Fibroblast of villous mesenchyme (primary cell): ENCODE measurements at places on chromosomes 13 and 19.

GRCh38 chr19:12194827-12195731, 32.2 kb downstream of the ZNF136 start:
- peak; percentile 30 for DNase-seq

DNA sequence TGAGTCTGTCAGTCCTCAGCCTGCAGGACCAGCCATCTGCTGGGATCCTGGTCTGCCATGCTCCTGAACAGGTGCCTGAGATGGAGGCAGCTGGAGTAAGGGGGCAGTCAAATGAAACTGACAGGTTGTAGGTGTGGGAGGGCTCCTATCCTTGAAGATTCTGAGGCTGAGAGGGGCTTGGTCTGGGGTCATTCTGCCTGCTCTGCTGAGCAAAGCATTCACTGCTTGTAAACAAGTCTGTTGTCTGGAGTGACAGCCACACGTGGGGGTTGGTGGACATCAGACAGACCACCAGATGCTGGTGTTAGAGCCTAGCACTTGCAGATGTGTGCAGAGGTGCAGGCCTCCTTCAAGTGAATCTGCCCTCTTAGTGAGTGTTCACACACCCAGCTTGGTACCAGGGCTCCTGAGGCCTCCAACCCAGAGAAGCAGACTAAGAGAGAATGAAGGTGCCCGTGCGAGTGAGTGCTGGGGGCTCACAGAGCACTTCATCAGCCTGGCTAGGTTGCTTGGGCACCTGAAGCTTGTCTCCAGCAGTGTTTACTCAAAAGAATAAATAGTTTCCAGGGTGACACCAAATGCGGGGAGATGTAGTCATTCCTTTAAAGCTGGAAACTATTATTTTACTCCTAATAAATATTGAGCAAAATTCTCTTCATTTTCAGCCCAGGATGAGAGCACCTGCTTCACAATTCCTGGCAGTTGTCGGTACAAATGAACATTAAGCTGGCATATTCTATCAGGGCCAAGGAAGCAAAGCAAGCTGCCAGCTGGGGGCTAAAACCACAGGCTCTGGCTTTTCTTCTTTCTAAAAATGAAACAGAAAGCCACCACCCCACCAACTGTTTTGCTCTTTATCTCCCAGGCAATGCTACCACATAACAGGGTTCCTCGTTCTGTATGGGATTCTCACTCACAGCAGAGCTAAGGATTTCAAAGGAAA, 82.3 kb downstream of the RNASEH2B start:
- DNase-seq, result no peak

DNA sequence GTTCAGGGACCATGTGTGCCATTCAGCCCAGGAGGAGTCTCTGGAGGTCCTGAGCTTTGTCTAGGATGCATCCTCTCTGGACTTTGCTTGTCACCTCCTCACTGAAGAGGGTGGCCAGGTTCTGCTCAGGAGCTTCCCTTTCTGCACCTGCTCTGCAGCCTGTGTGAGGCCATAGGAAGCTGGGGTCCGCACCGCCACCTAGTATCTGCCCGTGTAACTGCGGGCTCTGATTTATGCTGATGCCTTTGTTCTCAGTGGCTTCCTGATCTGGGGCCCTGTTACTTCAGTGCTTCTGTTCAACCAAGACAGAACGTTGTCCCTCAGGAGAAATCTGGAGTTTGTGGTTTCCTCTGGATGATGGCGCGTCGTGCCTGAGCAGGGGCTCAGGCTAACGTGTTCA, 15.5 kb downstream of the ZNF610 start:
- DNase-seq, result no peak

DNA sequence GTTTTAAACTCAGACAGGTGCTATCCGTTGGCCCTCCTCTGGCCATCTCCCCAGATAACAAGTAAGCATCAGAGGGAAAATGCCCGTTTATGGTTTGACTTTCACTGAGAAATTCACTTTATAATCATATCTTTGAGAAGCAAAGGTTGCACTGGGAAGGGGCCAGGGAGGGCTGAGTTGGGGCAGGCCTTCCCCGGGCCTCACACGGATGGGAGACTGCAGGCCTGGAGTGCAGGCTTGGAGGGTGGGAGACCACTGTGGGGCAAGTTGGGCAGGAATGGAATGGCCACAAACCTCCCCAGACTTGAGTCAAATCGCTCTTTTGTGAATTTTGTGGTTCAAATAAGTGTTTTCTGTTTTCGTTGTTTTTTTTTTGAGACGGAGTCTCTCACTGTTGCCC, 451.7 kb downstream of the TSHZ3 start:
- DNase-seq, result no peak

- DNase-seq, result no peak
Observed at GRCh38 chr19:28520998-28521568, 691.9 kb downstream of the UQCRFS1 start.

GRCh38 chr13:25881971-25882451, 169.8 kb downstream of the SHISA2 start:
- DNase-seq, result peak; percentile 6

DNA sequence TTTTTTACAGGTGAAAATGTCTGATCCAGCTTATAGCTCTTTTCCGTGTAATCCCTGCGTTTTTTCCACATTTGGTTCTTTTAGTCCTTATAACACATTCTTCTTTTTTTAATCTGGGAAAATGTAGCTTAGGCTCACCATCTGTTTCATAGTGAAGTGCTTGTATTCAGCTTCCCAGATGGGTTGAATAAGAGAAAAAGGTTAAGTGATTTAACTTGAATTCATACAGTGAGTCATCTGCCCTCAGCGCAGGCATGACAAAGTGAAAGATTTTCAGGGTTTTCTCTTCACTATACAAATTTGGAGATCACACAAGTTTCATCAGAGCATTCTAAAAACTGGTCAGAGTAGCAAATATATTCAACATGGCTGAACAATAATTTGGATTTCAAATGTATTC, 224.8 kb downstream of the SPRY2 start:
- DNase-seq, result peak; percentile 57
